ENCODE measurements at places on chromosomes 13 and 19.
A peak's percentile ranks its signal among the peaks of the same experiment; 100 is the strongest.

- no peak for DNase-seq
Observed at GRCh38 chr13:107295416-107296140, 727.6 kb upstream of the ARGLU1 start.

- peak; percentile 6 for DNase-seq
Observed at GRCh38 chr19:57099199-57099661, 20.6 kb upstream of the USP29 start.

DNA sequence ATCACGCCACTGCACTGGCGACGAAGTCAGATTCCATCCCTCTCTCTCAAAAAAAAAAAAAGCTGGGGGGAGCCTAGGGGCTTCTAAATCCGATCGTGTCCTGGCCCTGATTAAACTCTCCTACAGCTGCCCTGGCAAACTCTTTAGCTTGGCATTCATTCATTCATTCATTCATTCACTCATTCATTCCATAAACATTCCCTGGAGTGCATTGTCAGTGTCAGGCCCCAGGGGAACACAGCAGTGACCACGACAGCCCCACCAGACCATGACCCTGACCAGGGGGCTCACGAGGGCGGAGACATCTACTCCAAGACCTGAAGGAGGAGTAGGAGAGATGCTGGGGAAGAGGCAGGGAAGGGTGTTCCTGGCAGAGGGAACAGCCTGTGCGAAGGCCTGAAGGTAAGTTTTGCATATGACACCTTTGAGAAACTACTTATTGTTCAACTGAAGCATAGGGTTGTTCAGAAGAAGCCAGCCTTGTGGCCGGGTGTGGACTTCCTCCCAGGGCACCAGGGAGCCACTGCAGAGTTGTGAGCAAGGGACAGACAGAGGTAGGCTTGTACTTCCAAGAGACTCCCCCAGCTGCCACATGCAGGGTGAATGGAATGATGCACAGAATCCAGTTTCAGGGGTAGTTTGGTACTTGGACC, 24.5 kb downstream of the CEACAM16 start:
- DNase-seq: no peak

- DNase-seq: no peak
Observed at GRCh38 chr13:52703482-52703881, 36.1 kb downstream of the CNMD start.

GRCh38 chr13:111652676-111653075, 332.2 kb downstream of the TEX29 start:
- no peak for DNase-seq

DNA sequence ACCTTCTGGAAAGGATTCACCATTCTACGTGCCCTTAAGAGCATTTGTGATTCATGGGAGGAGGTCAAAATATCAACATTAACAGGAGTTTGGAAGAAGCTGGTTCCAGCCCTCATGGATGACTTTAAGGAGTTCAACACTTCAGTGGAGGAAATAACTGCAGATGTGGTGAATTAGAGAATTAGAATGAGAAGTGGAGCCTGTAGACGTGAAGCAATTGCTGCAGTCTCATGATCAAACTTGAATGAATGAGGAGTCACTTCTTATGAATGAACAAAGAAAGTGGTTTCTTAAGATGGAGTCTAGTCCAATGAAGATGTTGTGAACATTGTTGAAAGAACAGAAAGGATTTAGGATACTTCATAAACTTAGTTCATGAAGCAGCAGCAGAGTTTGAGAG, 129.1 kb downstream of the TNFRSF19 start:
- no peak for DNase-seq

GRCh38 chr13:95392597-95392996, 91.3 kb upstream of the ABCC4 start:
- no peak for DNase-seq

DNA sequence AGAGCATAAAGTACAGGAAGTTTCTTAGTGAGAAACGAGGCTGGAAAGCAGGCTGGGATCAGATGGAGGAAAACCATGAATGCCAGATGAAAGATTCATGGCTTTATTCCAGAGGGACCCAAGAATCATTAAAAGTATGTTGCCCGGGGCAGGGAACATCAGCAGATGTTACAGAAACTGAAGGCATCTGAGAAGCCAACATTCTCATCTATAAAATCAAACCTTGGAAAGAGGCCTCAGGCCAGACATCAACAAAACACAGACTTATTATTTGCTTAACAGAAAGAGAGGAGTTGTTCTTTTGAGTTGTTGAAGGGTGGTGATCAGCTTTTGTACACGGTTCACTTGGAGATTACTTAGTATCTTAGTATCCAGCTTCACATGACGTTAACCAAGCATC, 543.6 kb downstream of the RFC3 start:
- DNase-seq: no peak

DNA sequence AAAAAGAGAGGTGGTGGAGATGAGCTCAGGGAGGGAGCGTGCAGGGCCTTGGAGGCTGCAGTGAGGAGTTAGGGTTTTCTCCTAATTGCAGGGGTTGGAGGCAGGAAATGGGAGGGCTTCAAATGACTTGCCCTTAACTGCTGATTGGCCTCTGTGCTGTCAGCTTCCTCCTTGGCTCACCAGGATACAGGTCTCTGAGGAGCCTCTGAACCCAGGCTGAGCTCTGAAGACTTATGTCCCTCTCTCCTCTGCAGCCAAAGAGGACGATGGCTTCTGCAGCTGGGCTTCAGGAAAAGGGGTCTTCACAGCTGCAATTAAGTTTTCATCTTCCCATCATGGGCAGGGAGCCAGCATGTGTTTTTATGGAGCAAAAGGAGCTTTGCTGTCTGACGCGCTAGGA, 6.7 kb upstream of the RANBP3 start:
- DNase-seq: no peak

GRCh38 chr19:1107661-1108261, 4.0 kb downstream of the GPX4 start:
- DNase-seq: no peak

DNA sequence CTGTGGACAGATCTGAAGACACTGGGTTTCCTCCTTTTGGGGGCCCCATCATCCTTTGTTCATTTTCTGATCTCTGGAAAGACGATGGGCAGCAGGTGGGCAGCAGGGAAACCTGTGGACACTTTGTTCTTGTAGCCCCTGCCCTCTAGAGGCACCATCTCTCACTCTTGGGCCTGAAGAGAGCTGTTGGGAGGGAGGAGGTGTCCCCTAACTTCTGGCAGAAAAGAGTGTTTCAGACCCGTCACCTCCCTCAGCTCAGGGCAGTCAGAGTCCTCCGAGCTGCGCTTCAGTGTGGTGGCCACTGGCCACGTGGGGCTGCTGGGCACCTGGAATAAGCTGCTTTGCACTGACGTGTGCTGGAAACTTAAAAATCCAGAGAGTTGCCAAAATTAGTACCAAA, 26.9 kb upstream of the RNF17 start:
- DNase-seq: no peak

DNA sequence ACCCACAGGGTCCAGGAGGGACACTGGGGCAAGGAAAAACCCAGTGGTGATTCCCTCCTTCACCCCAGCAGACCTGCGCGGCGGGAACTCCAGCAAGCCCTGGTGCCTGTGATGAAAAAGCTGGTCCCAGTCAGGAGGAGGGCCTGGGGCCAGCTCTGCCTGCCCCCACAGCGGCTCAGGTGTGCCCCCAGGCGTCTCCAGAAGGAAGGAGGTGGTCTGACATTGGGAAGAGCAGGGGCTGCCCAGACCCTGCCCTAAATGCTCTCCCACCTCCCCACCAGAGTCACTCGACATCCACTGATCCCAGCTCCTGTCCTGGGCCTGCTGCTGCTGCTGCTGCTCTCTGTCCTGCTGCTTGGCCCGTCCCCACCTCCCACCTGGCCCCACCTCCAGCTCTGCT, 6.2 kb downstream of the PTH2 start:
- no peak for DNase-seq

DNA sequence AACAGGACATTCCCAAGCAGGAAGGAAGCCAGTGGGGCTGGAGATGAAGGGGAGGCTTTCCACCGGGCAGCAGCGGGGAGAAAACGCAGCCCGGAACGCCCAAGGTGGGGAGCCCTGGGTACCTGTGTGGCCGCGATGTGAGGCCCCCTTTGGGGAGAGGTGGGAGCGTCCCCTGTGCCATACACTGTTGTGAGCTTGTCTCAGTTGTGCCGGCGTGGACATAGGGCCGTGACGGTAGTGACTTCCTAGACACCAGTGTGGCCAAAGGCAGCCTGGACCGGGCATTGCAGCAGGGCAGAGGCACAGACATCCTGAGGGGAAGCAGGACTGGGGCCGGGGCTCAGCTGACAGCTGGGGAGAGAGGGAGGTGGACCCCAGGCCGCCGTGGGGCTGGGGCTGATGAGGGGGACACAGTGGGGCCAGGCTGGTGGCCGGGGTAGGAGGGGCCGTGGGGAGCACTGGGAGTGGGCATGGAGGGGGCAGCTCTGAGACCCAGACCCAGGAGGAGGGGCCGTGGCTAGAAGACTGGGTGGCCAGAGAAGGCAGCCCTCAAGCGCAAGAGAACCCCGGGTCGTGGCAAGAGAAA, 38.5 kb upstream of the TFDP1 start:
- no peak for DNase-seq

DNA sequence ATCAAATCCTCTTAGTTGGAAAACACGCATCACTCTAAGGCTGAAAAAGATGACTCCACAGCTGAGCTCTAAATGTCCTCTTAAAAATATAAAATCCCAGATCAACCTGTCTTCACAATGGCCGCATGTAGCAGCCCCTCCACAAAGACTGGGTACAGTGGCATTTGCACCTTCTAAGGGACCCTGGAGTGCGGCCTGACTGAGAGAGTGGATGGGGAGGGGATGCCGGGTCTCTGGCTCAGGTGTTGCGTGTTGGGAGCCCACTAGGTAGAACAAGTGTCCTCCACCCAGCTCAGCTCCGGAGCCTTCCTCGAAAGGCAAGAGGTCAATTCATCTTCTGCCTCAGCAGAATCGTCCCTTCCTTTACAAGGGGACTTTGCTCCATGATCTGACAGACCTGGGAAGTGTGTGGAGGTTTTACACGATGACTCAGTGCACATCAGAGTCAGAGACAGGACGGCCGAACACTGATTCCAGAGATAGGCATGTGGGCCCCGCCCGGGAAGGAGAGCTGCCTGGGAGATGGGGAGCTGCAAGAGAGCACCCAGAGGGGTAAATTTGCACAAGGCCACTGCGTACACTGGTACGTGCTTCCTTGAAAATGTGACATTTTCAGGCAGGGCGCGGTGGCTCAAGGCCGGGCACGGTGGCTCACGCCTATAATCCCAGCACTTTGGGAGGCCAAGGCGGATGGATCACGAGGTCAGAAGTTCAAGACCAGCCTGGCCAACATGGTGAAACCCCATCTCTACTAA, 23.5 kb upstream of the SLC15A1 start:
- DNase-seq: no peak

- no peak for DNase-seq
Observed at GRCh38 chr13:85261757-85262346, 537.4 kb downstream of the SLITRK6 start.

DNA sequence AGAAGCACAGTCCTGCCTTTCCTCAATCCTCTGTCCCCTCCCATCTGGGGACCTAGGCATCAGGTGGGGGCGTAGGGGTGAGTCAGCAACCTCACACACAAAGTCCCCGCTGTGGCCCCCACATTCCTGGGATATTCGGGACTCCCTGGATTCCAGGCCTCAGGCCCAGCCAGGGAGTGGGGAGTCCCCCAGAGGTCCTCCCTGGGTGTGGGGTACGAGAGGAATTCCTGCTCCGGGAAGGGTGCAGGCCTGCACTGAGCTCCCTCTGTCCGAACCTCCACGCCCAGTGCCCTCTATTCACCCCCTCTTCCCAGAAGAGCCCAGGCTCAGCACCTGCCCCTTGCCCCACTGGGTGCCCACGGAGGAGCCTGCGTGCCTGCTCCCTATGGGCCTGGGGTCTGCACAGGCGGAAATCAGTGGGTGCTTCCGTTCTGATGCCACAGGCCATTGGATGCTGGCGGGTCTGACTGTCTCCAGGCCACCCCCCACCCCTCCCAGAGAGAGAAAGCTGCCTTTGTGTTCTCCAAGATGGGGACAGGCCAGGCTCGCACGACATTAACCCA, 3.4 kb downstream of the CADM4 start:
- DNase-seq: no peak

- DNase-seq: no peak
Observed at GRCh38 chr13:109785141-109785891, 1.1 kb downstream of the IRS2 start.

DNA sequence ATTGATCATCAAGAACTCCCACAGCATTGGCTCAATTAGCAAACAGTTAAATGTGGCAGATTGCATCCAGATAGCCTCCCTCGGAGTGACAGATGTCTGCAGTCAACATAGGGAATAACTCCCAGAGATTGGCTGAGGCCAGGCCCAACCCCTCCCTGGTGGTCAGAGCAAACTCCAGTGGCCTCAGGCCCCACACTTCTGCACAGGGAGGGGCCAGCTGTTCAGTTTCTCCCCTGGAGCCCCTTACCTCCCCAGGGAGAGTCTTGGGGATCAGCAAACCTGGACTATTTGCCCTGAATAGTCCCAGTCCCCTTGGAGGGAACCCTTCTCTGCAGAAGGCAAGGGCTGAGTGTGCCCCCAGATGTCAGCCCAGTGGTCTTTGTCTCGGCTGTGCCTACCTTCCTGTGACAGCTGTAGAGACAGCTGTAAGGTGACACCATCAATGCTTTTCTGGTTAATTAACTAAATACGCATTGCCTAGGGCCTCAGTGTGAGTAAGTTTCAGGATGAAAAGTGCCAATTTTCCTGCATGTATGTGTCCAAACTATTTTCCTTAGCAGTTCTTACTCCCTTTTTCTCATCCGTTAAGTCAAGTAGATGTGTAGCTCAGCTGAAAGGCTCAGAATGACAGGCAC, 102.7 kb upstream of the UQCRFS1 start:
- no peak for DNase-seq

GRCh38 chr19:56273563-56274117, 1.1 kb downstream of the EDDM13 start:
- no peak for DNase-seq

DNA sequence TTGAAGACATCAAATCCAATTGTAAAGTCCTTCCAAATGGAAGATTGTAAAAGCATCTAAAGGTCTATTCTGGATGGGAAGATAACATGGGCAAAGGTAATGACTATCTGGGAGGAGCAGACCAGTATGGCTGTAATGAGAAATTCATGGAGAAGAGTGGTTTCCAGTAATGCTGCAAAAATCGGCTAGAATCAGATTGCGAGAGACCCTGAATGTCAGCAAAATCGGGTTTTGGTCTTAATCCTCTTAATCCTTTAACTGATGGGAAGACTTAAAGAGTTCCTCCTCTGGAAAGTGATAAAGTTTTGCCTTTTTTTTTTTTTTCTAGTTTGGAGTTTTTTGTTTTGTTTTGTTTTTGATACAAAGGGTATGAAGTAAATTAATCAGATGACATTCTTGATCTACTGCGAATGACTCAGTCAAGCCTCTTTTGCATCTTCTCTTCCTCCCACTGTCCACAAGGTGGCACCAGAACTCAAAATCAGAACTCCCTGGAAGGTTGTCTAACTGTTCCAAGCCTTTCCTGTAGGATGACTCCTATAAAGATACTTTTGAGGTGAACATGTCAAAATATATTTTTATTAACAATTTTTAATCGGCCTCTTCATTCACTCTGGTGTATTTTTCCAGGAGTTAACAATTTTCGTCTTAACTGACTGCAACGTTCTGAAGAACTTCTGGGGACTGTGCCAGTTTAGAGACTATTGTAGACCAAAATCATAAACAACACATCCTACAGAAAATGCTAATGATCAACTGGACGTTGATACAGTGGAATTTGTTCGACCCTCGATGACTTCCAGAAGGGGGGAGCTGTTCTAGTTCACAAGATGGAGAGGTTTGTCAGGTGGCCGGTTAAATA, 213.3 kb upstream of the MIR17HG start:
- no peak for DNase-seq

GRCh38 chr19:50419022-50419579, 363 bp downstream of the SPIB start:
- no peak for DNase-seq

- DNase-seq: no peak
Observed at GRCh38 chr13:59879281-59879680, 284.4 kb downstream of the DIAPH3 start.

All from stimulated activated CD8-positive, alpha-beta memory T cell treated with anti-CD3 and anti-CD28 coated beads, Interleukin-4, amount 100 ng/mL, for 4 hours (primary cell).